Smooth muscle cell of the coronary artery (primary cell): ENCODE measurements at places on chromosomes 2 and 18. TPM values are rescaled to one million over a fixed set of nuclear protein-coding genes. Genes with fewer than 3 reads are reported as not detected.

FBXO36 gene
- 0.82 and 1.4 TPM in 2 replicates for total RNA-seq

KCMF1 gene
- 39.8 and 57.7 TPM in 2 replicates for total RNA-seq

POTEI gene
- total RNA-seq = not detected in 2 replicates

TSPYL6 gene
- under 0.01 TPM in 1 of 2 replicates, not detected in the other for total RNA-seq

EDAR gene
- not detected in 2 replicates for total RNA-seq

FSHR gene
- not detected in 2 replicates for total RNA-seq

PROC gene
- total RNA-seq = 0.30 TPM in 1 of 2 replicates, not detected in the other

ARHGAP28 gene
- total RNA-seq = 0.08 and 7.0 TPM in 2 replicates
